Fibroblast of the conjunctiva (primary cell): ENCODE measurements at places on chromosomes 13 and 19.

DNA sequence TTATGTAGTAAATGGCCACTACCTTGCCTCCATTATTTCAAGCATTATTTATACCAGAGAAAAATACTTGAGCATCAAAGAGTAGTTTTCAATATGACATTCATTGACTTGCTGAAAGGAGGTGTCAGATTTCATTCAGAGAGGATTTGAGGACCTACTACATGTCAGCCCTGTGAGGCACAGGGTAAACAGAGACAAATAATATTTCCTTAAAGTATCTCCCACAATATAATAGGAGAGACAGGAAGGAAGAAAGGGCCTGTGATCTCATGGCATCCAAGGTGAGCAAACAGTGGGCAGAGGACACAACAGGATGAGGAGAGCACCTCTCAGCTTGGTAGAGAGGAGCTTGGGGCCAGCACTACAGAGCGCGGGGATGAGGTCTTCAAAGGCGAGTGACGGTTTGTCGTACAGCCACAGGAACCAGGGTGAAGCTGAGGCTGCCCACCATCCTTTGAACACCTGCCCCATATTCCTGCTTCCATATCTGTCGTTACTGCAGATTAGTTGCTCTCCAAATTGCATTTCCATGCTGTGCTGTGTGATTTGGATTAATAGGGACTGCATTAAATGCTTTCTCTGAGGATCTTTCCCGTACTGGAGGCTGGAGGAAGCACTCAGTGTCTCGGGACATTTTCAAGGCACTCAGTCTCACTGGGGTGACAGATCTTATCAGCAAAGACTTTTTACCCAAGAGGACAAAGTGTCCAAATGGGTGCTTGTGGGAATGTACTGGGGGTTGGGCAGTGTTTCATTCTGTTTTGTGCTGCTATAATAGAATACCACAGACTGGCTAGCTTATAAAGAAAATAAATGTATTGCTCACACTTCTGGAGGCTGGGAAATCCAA is 59.2 kb downstream of the GJA3 start:
- no peak for DNase-seq

DNA sequence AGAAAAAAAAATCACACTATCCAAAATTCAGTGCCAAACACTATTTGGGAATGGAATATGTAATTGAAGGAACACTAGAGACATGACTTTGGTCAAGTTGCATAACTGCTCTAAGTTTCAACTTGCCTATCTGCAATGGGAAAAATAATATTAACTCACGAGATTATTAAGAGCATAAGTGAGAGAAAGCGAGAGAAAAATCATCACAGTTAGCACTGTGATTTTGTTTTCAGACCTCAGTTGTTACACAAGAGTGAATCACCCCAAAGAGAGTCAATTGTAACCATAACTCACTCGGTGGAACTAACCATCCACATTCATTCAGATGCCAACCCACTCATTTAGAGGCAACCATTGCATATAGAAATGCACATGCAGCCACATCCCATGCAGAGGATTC is 147.1 kb downstream of the NHLRC3 start:
- DNase-seq = no peak

GRCh38 chr13:98460516-98460915 is 116.4 kb downstream of the STK24 start:
- no peak for DNase-seq

GRCh38 chr19:6916952-6917351 is 29.6 kb downstream of the ADGRE1 start:
- DNase-seq = no peak

DNA sequence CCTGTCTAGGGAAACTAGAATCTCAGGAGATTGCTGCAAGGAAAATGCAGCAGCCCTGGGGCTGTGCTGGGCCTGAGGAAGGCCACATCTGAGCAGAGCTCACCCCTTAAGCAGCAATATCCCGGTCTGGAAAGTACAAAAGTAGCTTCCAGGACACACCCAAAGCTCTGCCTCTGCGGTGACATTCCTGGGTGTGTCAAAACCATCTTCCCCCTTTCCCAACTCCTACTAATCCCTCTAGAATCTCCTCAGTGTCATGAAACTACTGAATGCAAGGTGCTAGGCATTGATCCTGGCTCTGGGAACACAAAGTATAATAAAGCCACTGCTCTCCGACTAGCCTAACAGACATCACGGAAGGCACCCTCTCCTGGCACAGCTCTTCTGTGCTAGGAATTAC is 5.0 kb downstream of the PBX4 start:
- no peak for DNase-seq

DNA sequence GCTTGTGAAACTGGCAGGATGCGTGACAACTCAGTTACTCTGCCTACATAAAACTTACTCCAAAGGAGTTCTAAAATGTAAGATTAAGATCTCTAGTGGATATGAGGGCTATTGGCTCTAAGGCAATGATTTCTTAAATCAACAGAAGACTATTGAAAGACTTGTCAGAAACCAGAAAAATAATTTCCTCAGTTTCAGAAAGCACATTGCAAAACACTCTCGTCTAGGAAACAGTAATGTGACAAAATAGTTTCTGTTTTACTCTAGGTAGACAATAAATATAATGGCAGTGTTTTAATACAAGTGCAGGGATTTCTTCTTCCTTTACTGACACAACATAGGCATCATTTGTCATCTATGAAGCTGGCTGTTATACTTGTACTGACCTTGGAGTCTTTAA is 230.1 kb downstream of the KCTD12 start:
- DNase-seq = no peak

DNA sequence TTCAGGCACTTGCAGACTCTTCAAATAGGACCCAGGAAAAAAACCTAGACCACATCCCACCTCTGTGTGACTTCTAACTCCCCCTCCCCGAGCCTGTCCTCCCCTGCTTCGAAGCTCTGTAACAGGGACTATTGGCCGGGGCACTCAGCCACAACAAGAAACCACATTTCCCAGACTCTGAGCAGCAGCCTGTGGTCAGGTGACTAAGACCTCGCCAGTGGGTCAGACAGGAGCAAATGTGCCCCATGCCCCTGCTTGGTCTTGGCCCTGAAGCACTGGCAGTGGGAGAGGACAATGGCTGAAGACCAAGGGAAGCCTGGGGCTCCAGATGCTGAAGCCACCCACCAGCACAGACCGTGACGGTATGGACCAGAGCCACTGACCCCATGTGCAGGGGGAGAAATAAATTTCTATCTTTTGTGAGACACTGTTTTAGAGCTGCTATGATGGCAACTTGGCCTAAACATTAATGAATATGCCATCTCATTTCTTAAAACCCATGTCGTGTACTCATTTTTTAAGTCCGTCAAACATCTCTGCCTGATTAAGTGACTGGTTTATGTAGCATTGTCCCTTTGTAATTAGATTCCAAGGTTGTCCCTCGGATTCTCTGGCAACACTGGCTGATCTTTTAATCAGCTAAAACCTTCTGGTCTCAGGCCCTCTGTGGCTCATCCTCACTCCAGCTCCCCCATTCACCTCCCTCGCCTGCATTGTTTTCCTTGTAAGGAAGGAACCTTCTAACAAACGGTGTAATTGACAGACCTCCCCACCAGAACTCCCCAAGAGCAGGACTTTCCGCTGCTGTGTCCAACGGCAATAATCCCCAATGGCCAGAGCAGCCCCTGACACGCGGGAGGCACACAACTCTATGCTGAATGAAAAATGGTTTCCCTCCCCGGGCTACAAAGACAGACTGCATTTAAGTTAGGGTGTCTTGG is 98.4 kb downstream of the STK24 start:
- DNase-seq = no peak

DNA sequence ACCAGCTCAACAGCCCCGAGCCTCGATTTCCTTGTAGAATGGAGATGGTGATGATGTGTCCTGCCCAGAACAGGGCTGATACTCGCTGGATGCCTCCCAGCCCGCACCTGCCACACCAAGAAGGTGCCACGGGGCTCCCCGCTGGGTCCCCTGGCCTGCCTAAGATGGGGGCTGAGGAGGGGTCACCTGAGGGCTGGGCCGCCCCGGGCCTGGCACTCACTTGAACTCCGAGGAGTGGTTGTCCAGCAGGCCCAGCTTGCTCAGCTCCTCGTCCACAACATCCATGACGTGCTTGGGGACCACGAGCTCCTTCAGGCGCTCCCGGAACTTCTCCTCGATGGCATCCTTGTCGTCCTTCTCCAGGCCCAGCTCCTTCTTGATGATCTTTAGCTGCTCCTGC is 14.4 kb downstream of the LONP1 start:
- DNase-seq = no peak
